ENCODE measurements at places on chromosomes 13 and 19. TPM values are rescaled to one million over a fixed set of nuclear protein-coding genes. Genes with fewer than 3 reads are reported as not detected.

- DNase-seq = peak; percentile 16
Measured at GRCh38 chr13:39196965-39197646, 158.8 kb downstream of the NHLRC3 start.

The MADCAM1 gene
- 0.36 TPM for total RNA-seq

GRCh38 chr13:57314897-57315520 lies 148.0 kb downstream of the PRR20E start:
- DNase-seq = no peak

DNA sequence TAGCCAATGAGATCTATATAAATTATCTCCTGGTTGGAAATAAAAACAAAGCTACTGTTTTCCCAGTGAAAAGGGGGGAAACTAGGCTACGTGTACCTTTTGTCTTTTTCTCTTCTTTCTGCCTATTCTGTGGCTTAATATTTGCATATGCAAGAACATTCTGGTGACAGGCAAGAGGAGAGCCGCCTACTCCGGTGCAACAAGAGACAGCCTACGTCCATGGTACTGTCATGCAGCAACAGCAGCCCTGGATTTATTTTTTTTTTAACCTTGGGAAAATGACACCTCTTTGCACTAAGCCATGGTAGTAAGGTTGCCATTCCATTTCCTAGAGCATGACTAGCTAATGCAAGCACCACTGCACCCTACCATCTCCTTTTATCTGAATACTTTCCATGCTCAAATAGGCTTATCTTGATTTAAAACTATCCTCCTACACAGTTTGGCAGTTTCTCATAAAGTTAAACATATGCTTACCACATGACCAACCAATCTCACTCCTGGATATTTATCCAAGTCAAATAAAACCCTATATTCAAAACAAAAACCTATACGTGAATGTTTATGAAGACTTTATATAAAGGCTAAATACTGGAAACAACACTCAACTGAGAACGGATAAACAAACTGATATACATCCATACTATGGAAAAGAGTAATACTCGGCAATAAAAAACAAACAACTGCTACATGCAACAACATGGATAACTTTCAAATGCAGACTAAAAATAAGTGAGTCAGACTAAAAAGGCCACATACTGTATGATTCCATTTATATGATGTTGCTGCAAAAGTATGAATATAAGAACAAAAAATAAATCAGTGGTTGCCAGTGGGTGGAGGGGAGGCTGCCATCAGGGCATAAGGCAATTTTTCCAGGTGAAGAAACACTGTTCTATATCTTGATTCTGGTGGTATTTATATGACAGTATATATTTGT lies 17.3 kb downstream of the NUFIP1 start:
- DNase-seq = no peak

- DNase-seq = no peak
Measured at GRCh38 chr19:6531163-6531955, 533 bp downstream of the TNFSF9 start.

- peak; percentile 72 for DNase-seq
Measured at GRCh38 chr19:29804493-29804892, 7.3 kb upstream of the CCNE1 start.

DNA sequence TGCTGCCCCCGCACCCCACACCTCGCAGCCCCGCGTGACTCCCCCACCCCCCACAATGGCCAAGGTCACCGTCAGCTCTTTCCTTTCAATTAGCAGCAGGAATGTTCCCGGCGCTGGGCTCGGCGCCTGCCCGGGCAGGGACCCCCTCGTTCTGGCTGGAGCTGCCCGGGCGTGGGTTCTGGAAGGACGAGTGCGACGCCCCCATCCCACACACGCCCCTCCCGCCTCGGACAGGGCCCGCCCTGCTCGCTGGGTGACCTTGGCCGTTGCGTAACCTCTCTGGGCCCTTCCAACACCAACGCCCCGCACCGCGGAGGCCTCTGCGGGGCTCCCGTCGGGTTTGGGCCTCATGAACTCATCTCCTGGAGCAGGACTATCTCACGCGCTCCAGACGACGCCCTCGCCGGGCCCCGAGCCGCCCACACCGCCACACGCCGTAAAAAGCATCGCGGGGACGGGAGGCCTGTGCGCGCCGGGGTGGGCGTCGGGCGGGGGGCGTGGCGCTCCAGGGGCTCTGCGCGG lies 10.3 kb downstream of the PALM start:
- no peak for DNase-seq

The TMEM272 gene
- 0.10 TPM for total RNA-seq

DNA sequence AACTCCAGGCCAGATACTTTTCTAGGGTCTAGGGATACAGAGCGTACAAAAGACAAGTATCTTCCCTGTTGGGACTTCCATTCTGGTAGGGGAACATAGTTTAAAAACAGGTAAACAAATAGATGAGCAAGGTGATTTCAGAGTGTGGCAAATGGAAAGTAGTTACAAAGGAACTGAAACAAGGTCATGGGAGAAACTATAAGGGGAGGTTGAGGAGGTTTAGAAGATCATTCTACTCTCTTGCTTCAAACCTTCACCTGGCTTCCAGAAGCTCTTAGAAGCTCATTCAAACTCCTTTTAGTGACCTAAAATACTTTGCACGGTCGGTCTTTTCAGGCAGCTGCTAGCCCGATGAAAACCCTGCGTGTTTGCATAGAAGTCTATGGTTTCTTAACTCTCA lies 9.1 kb downstream of the FFAR2 start:
- no peak for DNase-seq

The ZNF568 gene
- total RNA-seq = 4.8 TPM

GRCh38 chr19:53079313-53079924 lies 23.8 kb downstream of the ZNF160 start:
- no peak for DNase-seq

DNA sequence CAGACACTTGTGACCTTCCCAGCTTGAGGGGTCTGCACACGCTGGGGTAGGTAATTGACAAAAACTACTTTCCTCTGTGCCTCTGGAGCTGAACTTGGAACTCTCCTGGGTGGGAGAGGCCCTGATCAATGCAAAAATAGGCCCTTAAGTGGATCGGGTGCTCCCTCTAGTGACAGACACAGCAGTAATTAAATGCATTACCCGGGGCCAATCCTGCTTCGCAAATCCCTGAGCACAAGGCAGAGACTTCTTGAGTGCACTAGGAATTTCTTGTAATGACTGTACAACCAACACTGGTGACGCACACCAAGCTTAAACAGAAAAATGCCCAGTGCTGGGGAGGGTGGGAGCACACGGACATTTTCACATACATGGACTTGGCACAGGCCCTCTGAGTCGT lies 10.6 kb upstream of the UBE2S start:
- peak; percentile 62 for DNase-seq

DNA sequence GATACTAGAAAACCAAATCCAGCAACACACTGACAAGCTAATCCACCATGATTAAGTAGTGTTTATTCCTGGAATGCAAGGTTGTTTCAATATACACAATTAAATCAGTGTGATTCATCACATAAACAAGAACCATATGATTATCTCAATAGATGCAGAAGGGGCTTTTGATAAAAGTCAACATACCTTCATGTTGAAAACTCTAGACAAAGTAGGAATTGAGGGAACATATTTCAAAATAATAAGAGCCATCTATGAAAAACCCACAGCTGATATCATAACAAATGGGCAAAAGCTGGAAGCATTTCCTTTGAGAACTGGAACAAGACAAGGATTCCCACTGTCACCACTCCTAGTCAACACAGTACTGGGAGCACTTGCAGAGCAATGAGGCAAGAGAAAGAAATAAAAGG lies 213.6 kb upstream of the CSNK1A1L start:
- no peak for DNase-seq

The PCDH20 gene
- total RNA-seq = not detected

- no peak for DNase-seq
Measured at GRCh38 chr19:42090672-42091071, 14.7 kb downstream of the ZNF574 start.

DNA sequence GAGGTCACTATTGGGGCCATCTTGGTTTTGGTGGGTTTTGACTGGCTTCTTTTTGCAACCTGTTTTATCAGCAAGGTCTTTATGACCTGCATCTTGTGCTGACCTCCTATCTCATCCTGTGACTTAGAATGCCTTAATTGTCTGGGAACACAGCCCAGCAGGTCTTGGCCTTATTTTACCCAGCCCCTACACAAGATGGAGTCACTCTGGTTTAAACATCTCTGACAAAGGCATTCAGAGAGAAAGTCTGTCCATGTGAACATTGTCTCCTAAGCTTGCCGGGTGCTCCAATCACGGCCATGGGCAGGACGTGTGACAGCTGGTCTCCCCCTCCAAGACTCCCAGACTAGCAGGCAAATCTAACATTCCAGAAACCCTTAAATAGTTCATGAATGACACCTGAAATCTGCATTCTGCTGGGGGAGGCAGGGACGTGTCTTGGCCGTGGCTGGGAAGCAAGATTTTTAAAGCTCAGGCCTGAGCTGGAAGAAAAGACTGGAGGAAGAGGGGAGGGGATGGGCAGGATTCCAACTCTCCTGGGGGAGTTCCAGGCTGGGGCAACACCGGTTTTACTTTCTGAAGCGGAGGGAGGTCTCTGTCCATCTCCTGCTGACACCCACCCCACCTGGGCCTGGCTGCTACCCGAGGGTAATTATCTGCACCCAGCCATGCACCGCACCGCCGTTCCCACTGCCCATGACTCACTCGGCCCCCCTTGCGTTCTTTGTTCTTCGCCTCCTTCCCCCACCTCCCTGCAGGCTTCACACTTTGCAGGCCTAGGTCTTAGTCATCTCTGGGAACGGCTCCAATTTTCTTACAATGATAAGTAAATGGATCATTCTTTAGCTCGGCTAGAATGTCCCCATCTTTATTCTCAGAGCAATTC lies 11.6 kb upstream of the OR1M1 start:
- no peak for DNase-seq

GRCh38 chr13:53089951-53090350 lies 61.3 kb downstream of the OLFM4 start:
- DNase-seq = no peak

DNA sequence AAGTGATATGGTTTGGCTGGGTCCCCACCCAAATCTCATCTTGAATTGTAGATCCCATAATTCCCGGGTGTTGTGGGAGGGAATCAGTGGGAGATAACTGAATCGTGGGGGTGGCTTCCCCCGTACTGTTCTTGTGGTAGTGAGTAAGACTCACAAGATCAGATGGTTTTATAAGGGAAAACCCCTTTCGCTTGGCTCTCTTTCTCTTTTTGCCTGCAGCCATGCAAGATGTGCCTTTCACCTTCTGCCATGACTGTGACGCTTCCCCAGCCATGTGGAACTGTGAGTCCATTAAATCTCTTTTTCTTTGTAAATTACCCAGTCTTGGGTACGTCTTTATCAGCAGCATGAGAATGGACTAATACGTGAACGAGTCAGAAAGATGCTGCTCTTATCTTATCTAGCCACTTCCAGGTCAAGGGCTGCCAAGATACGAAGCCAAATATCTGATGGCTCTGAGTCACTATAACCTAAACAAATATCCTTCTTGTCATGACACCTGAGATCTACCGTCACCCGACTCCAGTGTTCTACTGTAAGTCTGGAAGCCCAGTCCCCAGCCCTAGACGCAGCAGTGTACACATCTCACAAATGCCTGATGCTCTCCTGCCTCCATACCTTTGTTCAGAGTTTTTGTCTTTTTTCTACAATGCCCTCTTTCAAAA lies 45.9 kb downstream of the SLC15A1 start:
- DNase-seq = no peak

GRCh38 chr13:30256713-30257467 lies 50.5 kb downstream of the KATNAL1 start:
- no peak for DNase-seq

DNA sequence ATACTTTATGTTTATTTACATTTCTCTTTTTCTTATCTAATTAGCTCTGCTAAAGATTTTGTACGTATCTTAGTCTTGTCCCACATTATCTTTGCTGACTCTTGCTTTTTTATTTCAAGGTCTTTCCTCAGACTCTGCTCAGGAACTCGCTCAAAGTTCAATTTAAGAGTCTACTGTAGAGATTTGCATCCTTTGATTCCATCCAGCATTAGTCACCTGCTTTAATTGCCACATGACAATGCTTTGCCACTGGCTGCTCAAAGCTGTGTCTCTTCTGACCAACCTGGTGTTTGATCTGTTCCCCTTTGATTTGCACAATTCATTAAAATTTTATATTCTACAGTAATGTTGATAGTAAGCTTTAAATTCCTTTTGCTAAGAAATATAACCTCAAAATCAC lies 157.9 kb upstream of the FREM2 start:
- DNase-seq = no peak

- peak; percentile 38 for DNase-seq
Measured at GRCh38 chr19:38039966-38040365, 133.0 kb downstream of the SIPA1L3 start.

DNA sequence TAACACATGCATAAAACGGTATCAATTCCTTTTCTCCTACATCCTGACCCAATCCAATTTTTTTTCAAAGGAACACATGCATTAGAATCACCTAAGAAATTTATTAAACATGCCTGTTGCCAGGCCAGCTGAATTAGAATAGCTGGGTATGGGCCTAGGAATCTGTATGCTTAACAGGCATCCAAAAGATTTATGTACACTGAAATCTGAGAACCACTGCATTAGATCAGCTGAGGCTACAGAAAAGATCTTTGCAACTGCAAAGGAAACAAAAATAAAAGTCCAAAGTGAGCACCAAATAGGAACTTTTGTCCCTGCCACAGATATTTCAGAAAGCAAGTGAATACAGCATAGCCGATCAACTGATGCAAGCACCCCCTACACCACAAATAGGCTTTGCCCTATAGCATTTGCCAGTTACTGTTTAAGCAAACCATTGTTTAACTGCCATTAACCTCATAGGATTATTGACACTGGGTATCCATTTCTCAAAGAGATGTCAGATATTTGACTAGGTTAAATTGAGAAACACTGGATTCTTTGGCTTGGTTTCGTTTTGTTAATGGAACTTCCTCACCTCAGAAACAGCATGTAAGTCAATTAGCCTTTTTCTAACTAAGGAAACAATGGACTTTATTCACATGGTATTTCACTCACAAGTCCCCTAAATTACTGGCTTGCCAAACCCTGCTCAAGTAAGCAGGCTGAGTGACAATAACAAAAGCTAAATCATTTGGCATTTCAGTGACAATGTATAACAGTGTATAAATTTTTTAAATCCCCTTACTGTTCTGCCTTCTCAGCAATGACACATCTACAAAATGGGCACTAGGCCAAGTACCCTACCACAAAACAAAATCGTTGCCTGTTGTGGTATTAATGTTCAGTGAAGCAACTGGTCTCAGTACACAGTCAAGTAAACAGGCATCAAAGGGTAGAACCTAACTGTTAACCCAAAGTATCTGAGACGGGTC lies 67.8 kb downstream of the SUCLA2 start:
- no peak for DNase-seq

GRCh38 chr13:112545856-112546255 lies 42.1 kb downstream of the TUBGCP3 start:
- no peak for DNase-seq

GRCh38 chr19:13016628-13017305 lies 21.5 kb downstream of the NFIX start:
- no peak for DNase-seq

GRCh38 chr19:5951338-5951861 lies 26.5 kb downstream of the RANBP3 start:
- DNase-seq = no peak

- no peak for DNase-seq
Measured at GRCh38 chr13:23859904-23860303, 29.3 kb downstream of the MIPEP start.

All from activated CD4-positive, alpha-beta memory T cell treated with anti-CD3 and anti-CD28 coated beads for 36 hours (primary cell).